Suprapubic skin (tissue), 4 donors: ENCODE measurements at places on chromosomes 2 and 18. TPM values are rescaled to one million over a fixed set of nuclear protein-coding genes. Genes with fewer than 3 reads are reported as not detected.
A peak's percentile ranks its signal among the peaks of the same experiment; 100 is the strongest.

CHRND gene
- total RNA-seq, result not detected

TLX2 gene
- not detected for total RNA-seq

IL1R2 gene
- total RNA-seq, result 55.3 TPM

DNER gene
- total RNA-seq, result 8.9 TPM

PLGLB2 gene
- total RNA-seq, result 2.3 TPM

FARP2 gene
- 84.7 TPM for total RNA-seq

- DNase-seq, result no peak
These were observed 138.4 kb downstream of the MBP start for GRCh38 chr18:76994086-76994654.

- DNase-seq, result peak; percentile 13
These were observed 313.7 kb downstream of the TNS1 start for GRCh38 chr2:217689053-217689452.

DNA sequence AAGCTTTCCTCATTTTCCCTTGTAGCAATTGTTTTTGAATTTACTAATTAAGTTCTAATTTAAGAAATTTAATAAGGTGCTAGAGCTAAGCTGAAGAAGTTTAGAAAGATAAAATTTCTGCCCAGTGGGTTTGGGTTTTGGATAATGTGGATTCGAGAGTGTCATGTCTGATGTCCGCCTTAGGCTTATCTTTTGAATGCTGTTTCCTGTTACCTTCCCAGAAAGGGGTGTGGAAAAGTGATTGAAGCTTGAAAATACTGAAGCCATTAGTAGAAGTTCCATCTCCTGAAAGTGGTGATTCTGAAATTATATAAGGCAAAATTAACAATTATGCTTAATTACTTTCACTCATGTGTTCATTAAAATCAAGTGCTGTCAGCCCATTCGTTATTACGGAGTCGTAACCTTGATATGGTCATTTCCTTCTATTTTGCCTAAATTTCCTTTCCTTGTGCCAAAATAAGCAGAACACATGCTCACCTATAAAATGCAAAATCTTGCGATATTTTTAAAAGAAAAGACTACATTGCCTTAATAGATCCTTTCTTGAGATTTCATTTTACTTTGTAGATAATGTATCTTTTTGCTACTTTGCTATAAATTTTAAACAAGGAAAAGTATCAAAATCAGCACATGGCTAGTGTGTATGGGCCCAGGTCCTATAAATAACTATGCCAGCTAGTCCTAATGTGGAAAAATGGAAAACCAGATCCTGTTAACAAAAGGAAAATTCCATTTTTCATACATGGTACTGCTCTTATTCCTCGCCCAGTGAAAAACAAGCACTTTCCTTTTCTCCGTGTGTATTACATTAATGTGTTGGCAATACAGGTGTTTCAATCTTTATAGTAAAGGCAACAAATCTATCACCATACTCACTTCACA, 97.3 kb downstream of the ICOS start:
- DNase-seq, result no peak
